NCI-H1048 (cell line): ENCODE measurements at places on chromosomes 7 and 10.

DNA sequence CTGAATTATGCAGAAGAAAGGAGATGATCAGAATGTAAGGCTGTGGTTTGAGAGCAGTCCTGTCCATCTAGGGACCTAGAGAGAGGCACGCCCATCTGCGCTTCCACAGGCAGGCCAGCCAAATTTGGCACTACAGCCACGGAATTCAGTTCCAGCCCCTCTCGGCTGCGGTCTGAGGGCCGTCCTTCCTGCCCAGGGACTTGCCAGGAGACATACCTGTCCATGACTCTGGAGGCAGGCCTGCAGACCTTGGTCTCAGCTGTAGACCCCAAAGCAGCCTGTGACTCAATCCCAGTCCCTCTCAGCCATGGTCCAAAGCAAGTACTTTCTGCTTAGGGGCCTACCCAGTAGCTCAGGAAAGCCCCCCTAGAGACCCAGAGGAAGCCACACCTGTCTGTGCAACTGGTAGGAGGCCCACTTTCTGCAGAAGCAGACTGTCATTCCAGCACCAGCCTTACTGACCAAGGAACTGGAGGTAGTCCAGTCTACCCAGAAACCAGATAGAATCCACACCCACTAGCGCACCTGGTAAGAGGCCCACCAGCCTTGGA lies 720.9 kb downstream of the PARD3 start:
- DNase-seq, result no peak

GRCh38 chr10:124671486-124672075 lies 72.6 kb downstream of the FAM53B start:
- DNase-seq, result no peak

DNA sequence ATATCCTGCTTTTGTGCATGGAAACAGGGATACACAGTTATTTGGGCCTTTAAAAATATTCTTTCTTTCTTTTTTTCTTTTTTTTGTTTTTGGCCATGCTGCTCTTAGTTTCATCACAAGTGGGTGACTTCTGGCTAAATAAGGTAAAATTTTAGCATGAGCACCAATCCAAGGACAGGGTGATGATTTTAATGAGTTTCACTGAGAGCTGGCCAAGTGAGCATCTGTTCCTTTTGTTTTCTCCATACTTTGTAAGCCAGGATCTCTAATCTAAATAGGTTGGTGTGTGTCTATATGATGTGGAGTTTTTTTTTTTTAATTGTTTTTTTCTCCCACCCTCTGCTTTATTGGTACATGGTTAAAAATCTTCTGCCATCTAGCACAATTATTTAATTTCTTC lies 106.8 kb downstream of the POLL start:
- no peak for DNase-seq

DNA sequence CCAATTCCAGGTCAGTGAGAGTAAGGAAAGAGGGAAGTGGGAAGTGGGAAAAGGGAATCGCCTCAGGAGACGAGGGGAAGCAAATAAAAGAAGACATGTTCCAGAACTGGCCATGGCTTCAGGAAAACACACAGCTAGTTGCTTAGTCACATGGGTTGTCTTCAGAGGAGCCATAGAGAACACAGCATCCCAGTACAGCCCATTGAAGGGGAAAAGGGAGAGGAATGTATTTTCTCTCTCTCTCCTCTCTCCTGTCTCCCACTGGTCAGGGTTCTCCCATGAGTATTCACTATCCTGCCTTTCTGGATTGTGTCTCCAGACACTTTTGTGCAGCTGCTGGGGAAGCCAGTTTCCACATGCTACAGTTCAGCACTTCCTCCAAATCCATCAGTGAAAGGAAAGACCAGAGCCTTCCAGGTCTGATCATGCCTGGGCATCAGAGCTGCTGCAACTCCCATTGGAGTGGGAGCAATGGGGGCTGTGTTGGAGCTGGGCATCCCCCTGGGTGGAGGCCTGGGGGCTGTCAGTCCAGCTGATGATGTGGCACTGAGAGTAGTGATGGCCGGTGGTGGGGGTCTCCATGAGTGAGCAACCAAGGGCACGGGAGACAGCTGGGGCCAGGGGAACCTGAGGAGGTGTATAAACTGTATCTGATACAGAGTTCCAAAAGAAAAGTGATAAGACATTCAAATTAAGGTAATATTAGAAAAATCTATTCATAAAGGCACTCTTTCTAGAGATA lies 38.6 kb downstream of the MAP3K8 start:
- DNase-seq, result no peak

DNA sequence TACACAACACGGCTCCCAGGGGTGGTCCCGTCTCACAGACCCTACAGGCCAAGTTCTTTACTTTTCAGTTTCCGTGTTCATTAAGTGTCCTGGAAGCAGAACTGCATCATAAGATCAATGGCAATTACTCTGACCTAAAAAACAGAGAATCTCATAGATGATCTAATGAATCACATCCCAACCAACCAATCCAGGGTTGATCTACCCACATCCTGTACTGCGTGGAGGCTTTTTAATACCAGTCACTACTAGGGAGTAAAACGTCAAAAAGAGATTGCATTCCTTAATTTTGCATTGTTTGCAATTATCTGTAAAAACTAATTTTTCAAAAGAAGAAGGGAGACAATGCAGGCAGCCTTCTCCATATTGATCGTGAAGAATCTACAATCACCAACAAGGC lies 72.6 kb downstream of the PARD3 start:
- DNase-seq, result no peak

- no peak for DNase-seq
These were observed 87.6 kb upstream of the SEMA3D start for GRCh38 chr7:85274454-85274853.

DNA sequence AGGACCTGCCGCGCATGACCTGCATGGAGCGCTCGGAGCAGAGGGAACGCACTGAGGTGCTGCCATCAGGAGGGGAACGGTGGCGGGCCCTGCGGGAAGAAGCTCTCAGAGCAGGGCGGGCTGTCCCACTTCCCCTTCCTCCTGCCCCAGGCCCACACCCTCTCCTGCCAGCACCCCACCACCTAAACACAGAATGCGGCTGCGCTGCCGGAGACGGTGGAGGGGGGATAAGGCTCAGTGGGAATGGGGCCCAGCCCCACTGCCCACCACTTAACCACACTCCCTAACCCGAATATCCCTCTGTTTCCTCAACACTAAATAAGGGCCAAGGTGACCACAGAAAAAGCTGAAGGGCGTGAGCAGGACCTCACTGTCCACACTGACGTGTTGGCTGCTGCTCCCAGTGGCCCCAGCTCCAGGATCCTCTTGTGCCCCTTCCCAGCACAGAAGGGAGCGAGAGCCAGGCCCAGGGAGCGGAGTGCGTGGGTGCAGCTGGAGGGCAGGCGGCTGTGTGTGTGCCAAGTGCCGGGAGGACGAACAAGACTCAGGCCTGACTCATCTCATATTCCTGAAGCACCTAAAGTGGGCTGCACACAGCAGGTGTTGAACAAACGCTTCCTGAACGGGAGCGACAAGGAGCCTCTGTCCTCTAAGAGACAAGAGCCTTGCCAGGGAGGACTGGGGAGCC lies 116.8 kb downstream of the MAD1L1 start:
- no peak for DNase-seq

DNA sequence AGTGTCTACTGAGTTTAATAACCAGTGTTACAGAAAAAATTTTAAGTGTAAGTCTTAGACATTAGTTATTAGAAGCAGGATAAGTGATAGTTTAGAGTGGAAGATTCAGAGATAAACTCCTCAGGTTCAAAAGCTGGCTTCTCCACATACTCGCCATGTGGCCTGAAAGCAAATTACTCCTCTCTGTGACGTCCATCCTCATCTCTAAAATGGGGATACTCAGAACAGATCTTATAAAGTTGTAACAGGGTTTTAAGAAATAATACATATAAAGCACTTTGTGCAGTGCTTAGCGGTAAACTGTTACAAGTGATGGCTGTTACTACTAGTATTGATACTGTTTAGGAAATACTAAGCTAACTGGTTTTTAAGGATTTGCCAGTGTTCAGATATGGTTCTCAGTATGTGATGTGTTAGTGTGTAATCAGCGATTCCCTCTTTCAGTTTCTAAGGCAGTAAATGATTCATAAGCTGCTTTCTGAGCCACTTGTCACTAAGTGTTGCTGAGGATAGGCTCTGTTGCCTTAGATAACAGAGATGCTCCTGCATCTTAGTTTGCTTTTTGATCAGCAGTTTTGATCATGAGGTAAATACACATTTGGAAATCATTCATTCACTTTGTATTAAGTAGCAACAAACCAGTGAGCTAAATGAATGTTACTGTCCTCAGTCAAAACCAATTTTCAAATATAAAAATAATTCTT lies 58.7 kb downstream of the CYP51A1 start:
- no peak for DNase-seq

- no peak for DNase-seq
These were observed 10.6 kb upstream of the LIPM start for GRCh38 chr10:88791924-88792323.

DNA sequence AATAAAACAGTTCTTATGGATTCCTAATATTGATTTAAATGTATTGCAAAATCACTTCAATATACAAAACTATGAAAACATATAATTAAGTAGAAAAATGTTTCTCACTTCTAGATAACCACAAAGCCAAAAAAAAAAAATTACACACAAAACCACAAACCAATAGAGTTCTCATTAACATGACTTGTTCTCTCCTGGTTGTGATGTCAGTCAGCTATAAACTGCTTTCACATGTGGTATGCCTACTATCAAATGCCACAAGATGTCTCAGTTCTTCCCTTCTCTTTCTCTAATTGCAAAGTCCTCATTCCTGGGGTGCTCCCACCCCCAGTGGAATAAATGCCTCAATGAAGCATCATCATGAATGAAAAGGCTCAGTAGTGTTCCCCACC lies 16.6 kb downstream of the GNAI1 start:
- DNase-seq, result no peak

DNA sequence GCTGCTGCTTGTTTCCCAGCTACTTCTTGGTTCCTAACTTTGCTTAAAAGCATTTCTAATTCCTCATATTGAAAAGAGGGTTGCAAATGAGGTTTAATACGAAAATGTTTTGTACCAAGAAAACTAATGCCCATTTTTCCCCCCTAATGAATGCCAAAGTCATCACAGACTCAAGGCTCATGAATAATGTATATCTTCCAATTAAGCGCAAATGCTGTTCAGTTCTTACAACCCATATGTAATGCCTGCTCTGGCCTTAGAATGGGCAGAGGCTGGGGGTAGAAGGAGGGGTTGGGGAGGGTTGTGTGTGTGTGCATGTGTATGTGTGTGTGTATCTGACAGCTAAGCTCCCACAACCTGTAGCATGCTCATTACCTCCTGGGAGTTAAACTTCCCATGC lies 901.7 kb downstream of the KCNMA1 start:
- DNase-seq, result no peak

GRCh38 chr10:27072436-27073114 lies 27.7 kb downstream of the ANKRD26 start:
- DNase-seq, result no peak

DNA sequence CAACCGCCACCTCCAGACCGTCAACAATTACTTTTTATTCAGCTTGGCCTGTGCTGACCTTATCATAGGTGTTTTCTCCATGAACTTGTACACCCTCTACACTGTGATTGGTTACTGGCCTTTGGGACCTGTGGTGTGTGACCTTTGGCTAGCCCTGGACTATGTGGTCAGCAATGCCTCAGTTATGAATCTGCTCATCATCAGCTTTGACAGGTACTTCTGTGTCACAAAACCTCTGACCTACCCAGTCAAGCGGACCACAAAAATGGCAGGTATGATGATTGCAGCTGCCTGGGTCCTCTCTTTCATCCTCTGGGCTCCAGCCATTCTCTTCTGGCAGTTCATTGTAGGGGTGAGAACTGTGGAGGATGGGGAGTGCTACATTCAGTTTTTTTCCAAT lies 146.6 kb downstream of the CHRM2 start:
- no peak for DNase-seq

DNA sequence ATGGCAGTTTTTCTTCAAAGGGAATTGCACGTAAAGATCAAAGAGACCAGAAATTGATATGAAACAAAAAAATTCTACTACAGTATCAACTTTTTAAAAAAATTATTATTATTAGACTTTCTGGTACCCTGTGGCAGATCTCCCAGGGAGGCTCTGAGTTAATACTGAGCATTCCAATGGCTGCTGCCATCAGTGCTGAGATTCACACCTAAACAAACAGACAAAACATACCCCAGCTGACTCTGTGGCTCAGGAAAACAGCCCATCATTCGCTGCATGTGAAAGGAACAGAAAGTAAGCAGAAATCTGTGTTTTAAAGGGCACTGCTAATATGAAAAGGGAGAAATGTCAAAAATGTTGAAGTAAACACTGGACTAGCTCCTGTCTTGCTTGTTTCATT lies 118.4 kb downstream of the GRM3 start:
- no peak for DNase-seq

- peak; percentile 26 for DNase-seq
These were observed 327.8 kb upstream of the C7orf33 start for GRCh38 chr7:148262721-148263229.

- DNase-seq, result no peak
These were observed 41.6 kb downstream of the NEBL start for GRCh38 chr10:20855398-20856038.

DNA sequence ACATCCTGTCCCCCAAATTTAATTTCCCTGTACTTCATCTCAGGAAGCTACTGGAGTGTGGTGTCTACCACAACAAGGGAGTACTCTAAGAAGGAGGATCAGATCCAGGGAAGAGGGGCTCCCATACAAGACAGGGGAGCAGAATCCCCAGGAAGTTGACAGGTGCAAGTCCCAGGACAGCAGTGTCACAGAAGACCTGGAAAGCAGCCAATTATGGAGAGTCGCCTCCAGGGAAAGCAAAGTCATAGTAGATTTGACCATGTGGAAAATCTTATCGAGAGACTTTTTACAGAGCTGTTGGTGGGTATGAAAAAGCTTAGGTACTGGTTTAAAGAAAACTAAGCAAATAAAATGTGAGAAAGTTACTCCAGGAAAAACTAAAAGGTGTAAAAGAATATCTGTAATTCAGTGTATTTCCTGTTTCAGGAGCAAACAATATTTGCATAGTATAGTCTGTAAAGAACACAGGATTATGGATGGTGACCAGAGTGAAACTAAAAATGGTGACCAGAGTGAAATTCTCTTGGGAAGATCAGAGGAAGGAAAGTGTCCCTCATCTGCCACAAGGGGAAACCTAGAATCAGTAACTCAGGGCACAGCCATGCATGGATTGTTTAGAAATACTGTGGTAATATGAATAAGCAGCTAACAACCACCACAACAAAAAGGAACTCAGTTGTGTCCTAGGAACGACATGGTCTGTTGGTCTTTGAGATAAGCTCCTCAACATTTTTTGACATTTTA lies 44.5 kb downstream of the LANCL2 start:
- no peak for DNase-seq

DNA sequence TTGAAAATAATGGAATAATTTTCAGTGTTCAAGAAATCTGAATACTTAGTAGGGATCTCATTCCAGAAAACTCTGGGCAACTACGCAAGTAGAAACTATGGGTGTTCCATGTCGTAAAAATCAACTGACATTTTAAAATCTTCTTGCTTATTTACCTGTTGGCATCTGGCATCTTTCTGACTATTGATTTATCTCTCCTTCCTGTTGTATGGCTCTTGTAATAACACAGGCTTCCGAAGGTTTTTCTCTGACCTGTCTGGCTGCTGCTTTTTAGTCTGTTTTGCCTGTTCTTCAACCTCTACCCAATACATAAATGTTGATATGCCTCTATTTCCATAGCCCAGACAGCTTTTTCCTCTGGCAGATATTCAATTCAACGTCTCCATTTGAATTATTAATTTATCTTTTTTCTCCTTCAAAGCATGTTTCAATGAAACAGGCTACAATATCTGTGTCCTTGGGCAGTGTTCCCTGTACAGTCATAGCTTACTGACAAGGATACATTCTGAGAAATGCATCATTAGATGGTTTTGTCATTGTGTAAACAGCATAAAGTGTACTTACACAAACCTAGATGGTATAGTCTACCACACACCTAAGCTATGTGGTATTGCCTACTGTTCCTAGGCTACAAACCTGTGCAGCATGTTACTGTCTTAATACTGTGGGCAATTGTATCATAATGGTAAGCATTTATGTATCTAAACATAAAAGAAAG lies 105.9 kb upstream of the ETV1 start:
- DNase-seq, result no peak
